ENCODE measurements at places on chromosomes 2 and 18.

DNA sequence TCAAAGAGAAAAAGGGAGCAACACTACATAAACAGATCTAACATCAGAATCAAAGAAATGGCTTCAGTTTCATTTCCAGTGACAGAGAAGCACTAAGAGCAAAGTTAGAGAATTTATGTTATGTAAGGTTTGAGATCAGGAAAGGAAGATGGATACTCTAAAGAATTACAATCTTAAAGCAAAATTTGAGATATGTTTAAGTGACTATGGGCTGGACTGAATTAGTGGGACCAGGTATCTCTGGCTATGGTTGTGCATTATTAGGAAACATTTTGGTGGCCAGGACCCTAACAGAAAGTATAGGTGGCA, 208.2 kb downstream of the CCDC178 start:
- no peak for DNase-seq

DNA sequence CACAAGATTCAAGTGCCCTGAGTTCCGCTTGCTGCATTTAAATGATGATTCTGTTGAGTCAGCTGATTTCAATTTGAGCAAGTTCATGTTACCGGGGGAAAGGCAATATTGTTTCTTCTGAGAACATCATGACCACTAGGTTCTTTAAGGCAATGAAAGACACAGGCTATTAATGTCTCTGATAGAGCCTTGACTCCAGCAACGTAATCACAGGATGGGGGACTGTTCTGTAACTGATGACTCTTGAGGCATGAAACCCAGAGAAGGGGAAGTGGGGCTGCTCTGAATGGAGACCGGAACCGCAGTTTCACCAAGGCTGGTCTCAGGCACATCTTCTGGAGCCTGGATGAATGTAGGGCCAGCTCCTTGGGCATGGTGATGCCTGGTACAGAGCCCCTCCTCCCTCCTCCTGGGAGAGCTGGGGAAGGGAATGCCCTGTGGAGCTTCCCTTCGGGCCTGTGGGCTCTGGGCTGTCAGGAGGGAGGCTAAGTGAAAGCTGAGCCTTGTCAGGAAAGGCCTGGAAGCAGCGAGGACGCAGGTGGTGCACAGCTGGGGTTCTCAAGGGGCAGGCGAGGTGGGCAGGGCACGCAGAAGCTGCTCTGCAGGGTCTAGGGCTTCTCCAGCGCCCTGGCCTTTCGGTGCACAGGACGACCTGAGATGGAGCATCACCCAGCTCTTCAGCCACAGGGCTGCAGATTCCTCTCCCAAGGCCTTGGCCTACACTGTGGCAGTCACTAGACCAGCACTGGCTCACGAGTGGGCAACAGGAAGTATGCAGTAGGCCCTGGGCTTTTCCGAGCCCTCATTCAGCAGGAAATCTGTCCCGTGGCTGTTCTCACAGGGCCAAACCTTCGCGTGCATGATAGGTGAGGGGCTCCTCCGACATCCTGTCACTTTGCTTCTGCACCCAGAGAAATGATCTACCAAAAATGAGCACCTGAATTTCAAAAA, 36.6 kb upstream of the PRLH start:
- no peak for DNase-seq

DNA sequence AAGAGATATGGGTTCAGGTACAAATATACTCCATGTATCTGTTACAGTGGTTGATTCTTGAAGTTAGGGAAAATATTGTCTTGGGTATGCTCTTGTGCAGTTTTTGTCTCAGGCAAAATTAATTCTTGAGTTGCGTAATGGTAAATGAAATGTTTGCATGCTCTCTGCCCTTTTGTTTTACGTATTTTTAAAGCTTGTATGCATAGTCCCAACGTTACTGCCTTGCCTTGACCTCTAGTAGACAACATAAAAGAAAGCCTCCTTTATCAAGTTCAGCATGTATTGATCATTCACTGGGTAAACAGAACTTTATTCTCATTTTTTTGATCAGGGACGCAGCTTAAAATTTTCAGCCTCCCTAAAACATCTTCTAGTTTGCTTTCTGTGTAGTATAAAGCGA, 283.1 kb downstream of the THSD7B start:
- DNase-seq: no peak

DNA sequence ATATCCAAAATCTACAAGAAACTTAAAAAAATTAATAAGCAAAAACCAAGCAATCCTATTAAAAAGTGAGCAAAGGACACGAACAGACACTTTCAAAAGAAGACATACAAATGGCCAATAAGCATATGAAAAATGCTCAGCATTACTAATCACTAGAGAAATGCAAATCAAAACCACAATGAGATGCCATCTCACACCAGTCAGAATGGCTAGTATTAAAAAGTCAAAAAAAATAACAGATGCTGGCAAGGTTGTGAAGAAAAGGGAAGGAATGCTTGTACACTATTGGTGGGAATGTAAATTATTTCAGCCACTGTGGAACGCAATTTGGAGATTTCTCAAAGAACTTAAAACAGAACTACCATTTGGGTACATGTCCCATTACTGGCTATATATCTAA, 128.8 kb upstream of the SESTD1 start:
- no peak for DNase-seq

DNA sequence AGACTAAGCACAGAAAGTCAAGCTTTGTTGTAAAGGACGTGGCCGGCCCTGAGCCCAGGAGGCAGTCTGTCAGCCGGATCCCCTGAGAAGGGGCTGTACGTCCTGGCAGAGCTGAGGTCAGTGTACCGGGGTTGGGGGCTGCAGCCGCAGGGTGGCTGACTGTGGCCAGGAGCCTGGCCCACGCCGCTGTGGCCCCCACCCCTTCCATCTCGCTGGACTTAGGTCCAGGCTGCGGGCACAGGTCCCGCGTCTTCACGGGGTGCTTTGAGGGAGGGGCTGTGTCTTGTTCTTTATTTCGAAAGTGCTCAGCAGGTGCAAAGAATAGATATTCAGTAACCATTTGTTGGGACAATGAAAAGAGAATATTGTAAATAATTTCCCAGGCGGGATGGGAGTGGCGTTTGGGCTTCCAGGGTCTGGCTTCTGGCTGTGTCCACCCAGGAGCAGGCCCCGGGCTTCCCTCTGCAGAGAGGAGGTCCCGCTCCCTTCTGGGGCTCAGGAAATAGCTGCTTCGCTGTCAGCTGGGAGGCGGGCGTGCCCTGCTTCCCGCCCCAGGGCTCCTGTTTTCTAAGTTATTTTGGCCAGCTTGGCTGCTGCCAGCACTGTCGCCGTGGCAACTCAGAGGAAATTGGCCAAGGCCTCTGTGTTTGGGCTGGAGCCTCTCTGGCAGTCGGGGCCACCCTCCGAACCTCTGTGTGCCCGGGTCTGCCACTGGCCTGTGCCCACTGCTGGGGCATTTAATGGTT, 7.4 kb downstream of the NFATC1 start:
- no peak for DNase-seq
